ENCODE measurements at places on chromosomes 1 and 21.

DNA sequence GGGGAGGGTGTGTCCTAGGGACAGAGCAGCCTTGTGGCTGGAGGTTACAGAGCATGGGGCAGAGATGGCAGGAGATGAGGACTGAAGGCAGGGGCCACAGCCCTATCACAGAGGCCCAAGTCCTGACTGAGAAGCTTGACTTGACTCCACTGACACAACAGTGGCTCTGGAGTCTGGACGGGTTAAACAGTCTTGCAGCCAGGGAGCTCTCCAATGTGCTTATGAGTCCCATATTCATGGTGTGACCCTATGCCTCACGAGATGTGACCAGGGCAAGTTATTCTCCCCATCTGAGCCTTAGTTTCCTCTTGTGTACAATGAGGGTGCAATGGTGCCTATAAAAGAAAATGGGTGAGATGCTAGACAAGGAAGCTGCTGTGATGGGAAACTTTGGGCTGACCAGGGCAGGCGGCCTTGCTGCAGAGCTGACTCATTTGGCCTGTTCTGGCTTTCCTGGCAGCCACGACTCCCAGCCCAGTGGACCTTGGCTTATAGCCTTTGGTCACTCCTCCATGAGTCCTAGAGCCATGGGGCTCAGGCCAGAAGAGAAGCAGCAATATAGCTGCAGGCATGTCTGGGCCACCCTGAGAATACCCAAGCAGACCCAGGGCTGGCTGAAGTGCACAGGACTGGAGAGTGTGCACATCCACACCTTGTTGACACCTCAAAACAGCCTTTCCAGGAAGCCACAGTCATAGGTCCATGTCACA is 2.8 kb upstream of the TTC22 start:
- DNase-seq: no peak

GRCh38 chr21:43825936-43826622 is 36.7 kb downstream of the RRP1 start:
- no peak for DNase-seq

GRCh38 chr1:111209622-111210021 is 9.2 kb upstream of the DENND2D start:
- no peak for DNase-seq

- no peak for DNase-seq
Observed at GRCh38 chr1:234716908-234717375, 107.0 kb upstream of the IRF2BP2 start.

- DNase-seq: no peak
Observed at GRCh38 chr21:46165098-46165497, 9.7 kb upstream of the FTCD start.

GRCh38 chr1:119929643-119930315 is 33.5 kb upstream of the ADAM30 start:
- no peak for DNase-seq

GRCh38 chr1:117605164-117605773 is 579 bp upstream of the TENT5C start:
- no peak for DNase-seq

DNA sequence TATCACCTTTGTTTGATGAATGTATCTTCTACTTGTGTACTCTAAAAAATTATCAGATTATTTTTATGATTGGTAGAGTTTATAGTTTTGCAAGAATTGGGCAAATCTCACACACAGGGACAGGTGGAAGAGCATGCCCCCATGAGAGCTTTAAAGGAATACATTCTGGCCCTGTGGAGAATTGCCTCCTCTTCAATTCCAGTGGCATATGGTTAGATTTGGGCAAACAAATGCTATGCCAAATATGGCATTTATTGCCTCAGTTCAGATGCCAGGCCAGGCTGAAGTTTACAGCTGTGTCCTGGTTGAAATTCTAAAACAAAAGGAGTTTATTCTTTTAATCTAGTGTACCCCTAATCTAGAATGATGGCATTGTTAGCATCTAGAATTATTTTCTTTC is 162.4 kb upstream of the CACYBP start:
- no peak for DNase-seq

DNA sequence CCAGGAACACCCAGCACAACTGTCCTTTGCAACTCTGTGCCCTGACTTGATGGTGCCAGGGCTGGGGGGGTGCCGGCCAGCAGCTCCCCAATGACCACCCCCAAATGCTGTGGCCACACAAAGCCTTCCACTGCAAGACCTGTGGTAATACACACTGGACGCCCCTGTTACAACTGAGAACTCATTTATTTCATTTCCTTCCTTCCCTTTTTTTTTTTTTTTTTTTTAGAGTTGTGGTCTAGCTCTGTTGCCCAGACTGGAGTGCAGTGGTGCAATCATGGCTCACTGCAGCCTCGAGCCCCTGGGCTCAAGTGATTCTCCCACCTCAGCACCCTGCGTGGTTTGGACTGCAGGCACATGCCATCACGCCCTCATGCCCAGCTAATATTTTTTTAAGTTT is 25.2 kb downstream of the TP73 start:
- no peak for DNase-seq

DNA sequence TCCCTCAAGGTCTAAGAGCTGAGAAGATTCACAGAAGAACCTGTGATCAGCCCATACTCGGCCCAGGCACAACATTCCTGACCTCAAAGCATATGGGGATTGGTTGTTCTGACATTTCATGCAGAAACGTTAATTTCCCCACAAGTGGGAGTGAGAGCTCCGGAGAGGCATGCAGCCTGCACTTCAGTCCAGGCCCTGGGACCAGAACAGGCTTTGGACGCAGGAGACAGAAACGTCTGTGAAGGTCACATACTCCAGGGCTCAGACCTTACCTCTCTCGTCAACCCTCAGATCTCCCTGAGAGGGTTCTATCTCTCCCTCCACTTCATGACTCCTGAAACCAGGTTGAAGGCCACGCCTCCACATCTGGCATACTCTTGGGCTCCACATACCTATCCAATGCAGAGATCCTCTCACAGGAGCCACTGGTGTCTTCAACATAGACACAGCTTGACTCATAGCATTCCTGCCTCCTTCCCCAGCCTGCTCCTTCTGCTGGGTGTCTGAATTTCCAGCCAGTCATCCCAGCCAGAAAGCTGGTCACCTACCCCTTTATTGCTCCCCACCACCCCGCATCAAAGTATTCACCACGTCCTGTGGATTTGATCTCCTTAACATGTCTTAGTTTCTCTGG is 149.2 kb downstream of the OMA1 start:
- no peak for DNase-seq

DNA sequence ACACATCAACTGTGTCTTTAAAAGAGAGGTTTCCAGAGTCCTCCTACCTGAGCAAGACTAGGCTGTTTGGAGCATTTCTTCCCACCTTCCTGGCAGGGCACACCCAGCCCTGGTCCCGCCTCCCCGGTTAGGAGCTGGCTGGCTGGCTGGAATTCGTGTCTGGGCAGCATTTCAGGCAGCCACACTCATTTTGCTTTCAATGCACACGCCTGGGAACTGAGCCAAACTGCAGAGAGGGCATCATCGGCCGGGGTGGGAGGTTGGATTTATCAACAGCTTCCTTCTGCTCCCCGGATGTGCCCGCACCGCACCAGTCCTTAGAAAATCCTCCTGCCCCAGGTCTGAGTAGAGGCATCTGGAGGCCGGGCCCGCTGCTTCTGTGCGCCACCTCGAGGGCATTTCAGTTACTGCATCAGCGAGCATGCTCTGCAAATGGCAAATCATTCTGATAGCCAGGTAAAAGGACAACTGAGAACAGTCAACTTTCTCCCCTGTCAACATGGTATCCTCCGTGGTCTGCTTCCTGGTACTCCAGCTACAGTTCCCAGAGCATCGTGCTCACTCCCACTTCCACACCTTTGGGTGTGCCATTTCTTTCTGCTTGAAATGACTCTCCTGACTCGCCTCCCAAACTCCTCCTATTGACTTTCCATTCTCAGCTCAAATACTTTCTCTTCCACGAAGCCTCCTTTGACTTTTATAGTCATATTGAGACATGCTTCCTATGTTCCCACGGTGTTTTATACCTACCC is 20.6 kb downstream of the TCEA3 start:
- peak; percentile 77 for DNase-seq

GRCh38 chr1:178120088-178120487 is 26.2 kb downstream of the RASAL2 start:
- DNase-seq: no peak

GRCh38 chr1:71835442-71835813 is 446.9 kb downstream of the NEGR1 start:
- DNase-seq: no peak

GRCh38 chr1:83103341-83103740 is 895.6 kb downstream of the TTLL7 start:
- DNase-seq: no peak

GRCh38 chr1:202072211-202072765 is 50.4 kb upstream of the GPR37L1 start:
- no peak for DNase-seq

- no peak for DNase-seq
Observed at GRCh38 chr1:227766653-227767277, 31.5 kb downstream of the SNAP47 start.

DNA sequence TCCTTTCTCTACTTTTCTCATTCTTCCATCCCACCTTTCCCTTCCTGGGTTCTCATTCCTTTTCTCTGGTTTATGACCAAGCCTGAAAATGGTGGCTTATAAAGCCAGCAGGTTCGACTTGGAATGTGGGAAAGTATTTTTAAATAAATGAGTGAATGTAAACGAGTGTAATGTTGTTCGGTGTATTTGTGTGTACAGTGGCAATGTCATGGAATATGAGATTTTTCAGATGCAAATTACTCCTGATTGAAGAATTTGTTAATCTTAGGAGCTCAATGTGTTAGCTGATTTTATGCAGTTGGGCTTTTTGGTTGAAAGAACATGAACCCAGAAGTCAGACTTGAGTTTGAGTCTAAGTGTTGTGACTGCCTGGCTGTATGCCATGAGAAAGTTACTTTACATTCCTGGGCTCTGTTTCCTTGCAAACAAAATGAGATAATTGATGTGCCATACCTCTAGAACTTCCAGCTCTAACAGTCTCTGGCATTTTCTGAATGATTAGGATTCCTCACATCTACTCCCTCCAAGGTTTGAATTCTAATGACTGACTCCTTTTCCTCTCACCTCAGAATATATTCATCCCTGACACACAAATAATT is 6.6 kb downstream of the SGIP1 start:
- DNase-seq: no peak

- no peak for DNase-seq
Observed at GRCh38 chr1:63946866-63947491, 173.2 kb downstream of the ROR1 start.

DNA sequence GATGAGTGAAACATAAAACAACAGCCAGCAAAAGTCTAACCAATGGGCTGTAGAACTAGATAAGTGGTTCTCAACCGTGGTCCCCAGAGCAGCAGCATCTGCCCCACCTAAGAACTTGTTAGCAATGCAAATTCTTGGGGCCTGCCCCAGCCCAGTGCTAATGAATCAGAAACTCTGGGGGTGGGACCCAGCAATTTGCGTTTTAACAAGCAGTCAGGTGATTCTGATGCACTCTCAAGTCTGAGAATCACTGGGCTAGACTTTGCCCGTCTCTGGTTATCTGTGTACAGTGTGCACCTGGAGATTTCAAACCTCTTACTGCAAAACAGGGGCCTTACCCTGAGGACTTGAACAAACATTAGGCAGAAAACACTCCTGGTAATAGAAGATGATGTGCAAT is 66.5 kb downstream of the PLXNA2 start:
- no peak for DNase-seq

GRCh38 chr1:24085546-24085945 is 26.4 kb downstream of the MYOM3 start:
- DNase-seq: no peak

DNA sequence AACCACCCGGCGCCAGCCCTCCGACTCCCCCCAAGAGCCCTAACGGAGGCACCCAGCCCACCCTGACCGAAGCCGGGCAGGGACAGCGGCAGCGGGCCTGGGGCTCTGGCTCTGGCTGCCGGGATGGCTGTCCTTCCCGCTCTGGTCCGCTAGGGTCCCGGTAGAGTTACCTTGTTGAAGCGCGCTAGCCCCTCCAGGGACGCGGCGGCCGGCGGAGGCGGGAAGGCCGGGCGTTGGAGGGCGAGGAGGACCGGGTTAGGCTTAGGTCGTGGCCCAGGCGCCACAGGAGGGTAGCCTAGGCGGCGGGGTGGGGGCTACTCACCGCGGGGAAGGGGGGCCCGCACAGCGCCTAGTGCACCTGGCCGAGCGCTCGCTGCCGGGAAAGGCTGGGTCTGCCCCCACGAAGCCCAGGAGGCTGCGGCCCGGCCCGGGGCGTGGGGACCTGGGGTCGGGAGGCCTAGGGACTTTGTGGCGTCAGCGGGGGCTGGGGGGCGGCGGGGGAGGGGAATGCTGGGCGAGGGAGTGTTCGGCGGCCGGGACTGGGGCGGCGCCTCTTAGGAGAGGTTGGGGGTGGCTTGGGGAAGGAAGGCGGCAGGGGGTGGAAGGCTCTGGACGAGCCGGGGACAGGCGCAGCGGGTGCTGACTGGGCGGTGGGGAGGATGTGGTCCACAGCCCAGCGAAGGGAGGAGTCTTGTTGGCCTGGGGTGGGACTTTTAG is at the start of gene TRIM17:
Gene TRIM17, minus strand, starts transcription at position 645 of the 717 bp plus-strand sequence. CDS start 1,789 bp downstream, outside the sequence.
- DNase-seq: no peak

- no peak for DNase-seq
Observed at GRCh38 chr1:202310746-202311145, 31.0 kb downstream of the UBE2T start.

- no peak for DNase-seq
Observed at GRCh38 chr1:85496941-85497582, 32.1 kb upstream of the DDAH1 start.

GRCh38 chr1:234244482-234244881 is 128.8 kb upstream of the COA6 start:
- DNase-seq: peak; percentile 29

DNA sequence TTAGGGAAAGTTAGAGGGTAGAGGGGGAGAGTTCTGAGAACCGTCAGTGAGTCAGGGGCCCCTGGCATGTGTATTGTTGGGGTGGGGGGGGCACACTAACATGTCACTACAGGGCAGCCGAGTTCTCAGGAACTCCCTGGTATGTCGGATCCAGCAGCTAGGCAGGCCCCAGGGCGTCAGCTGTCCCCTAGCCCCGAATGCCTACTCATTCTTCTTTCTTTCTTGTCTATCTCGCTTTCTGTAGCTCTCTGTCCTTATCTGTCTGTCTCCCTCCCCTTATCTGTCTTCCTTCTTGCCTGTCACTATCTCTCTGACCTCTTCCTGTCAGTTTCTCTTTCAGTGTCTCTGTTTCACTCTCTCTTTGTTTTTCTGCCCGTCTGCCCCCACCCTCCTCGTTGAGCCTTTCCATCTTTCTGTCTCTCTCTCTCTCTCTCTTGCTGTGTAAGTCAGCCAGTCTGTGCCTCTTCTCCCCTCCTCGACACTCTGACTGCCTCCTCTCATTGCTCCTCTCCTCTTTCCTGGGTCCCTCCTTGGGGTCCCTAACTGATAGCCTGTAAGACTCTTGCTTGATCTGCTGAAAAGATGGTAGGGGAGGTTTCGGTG is 2.4 kb downstream of the NTRK1 start:
- peak; percentile 7 for DNase-seq

DNA sequence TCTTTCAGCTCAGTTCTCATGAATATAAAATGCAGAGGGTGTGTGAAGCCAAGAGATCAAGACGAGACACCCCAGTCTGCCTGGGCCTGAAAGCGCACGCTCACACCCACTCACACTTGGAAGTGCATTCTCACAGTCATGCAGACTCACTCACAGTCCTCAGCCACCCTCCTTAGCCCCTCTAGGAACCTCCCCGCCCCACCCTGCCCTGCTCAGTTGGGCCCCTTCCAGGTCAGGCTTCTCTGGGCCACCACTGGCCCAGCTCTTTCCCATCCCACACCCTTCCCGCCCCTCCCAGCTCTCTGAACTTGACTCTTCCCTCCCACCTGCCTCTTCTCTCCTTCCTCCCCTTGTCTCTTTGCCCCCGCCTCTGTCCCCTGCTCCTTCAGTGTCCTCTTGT is 93.8 kb downstream of the EPHB2 start:
- no peak for DNase-seq

GRCh38 chr1:227792216-227793078 is 23.0 kb upstream of the PRSS38 start:
- no peak for DNase-seq
